ENCODE measurements at places on chromosomes 3 and 15.

- DNase-seq = no peak
These were observed 13.2 kb upstream of the BCL6 start for GRCh38 chr3:187758318-187758955.

GRCh38 chr3:64621726-64622395, 65.9 kb downstream of the ADAMTS9 start:
- no peak for DNase-seq

GRCh38 chr3:138974462-138974861, 27.4 kb downstream of the FOXL2NB start:
- DNase-seq = no peak

GRCh38 chr15:64762546-64762945, 12.8 kb downstream of the RBPMS2 start:
- no peak for DNase-seq

GRCh38 chr15:31830591-31830990, 199.7 kb upstream of the CHRNA7 start:
- no peak for DNase-seq

Measured in CD4-positive, alpha-beta T cell treated with Interleukin-10 for 1 hour (primary cell).